ENCODE measurements at places on chromosomes 11 and 22.

GRCh38 chr11:31810779-31811647 lies at the start of gene PAX6:
PAX6 (minus strand) TSS chr11:31811322; CDS start chr11:31806411, 4,911 bp downstream.
- peak; percentile 61 for DNase-seq

DNA sequence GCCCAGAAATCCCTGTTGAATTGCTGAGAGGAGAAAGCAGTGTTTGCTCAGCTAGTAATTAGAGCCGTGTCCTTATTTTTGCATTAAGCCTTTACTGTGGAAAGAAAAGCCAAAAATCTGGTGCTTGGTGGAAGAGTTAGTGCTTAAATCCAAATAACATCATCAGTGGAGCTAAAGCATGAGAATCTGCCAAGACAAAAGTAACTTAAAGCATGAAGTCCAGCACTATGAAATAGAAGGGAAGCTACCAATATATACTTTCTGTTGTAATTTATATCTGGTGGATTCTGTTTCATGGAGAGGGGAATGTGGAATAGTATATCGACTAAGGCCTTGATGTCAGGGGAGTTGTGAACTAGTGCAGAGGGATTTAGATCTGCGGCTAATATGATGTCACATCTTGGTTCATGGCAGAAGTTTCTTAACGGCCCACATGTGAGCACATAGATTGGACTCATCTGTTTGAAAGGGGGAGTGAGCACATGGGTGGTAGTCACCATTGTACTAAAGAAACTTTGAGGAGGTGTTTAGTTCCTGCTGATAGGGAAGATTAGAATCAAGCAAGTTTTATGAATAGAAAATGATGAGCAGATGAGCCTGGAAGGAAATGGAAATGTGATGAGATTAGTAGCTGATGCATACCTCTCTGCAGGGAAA lies 224.4 kb upstream of the MTNR1B start:
- DNase-seq, result no peak

DNA sequence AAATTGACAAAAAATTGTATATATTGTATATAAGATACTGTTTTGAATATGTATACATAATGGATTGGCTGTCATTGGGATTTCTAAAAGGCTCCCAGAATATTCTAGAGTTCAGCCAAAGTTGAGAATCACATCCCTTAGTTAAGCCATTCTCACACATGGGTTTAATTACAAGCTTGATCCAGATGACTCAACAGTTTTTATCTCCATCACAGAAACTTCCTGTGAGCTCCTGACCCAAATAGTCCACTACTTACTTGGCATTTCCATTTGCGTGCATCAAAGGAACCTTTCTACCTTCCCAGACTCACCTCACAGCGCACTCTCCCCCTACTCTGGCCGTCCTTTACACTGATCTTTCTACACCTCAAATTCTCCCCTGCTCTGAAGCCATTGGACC lies 184.8 kb upstream of the ARHGAP20 start:
- DNase-seq, result no peak

GRCh38 chr11:103368145-103368544 lies 258.9 kb downstream of the DYNC2H1 start:
- no peak for DNase-seq

DNA sequence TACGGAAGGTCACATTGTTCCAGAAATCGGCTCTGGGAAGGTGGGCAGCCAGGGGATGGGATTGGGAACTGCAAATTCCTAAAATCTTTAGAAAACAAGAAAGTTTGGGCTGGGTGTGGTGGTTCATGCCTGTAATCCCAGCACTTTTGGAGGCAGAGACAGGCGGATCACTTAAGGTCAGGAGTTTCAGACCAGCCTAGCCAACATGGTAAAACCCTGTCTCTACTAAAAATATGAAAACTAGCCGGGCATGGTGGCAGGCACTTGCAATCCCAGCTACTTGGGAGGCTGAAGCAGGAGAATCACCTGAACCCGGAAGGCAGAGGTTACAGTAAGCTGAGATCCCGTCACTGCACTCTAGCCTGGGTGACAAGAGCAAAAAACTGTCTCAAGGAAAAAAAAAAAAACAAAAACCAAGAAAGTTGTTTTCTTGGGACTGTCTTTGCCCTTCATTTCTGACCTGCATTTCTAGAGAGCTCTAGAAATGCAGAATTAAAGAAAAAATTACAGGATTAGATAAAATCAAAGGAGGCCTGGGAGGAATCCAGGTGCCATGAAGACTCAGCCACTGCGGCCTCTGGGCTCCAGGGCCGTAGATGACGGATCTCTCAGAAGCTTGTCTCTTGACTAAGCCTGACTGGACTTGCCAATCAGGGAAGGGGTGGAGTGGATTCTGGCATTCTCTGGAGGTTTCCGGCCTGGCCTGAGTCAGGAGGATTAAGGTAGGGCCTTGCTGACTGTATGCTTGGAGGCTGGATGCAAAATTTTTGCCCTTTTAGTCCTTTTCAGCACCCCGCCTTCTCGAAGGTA lies 5.3 kb upstream of the MALAT1 start:
- DNase-seq, result no peak

DNA sequence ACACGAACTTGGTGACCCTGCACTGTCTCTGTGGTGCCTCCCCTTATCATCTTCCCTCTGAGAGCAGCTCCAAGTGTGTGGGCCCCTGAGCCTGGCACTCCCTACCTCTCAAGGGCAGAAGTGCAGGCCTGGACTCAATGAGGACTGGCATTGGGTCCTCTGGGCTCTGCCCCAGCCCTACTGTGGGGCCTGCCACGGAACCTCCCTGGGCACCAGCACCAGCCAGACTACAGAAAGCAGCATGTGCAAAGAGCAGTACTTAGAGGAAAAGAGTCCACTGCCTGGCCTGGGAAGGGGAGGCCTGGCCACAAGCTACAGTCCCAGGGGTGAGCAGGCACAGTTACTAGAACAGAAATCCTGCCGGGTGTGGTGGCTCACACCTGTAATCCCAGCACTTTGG lies 222.5 kb downstream of the DSCAML1 start:
- DNase-seq, result no peak

DNA sequence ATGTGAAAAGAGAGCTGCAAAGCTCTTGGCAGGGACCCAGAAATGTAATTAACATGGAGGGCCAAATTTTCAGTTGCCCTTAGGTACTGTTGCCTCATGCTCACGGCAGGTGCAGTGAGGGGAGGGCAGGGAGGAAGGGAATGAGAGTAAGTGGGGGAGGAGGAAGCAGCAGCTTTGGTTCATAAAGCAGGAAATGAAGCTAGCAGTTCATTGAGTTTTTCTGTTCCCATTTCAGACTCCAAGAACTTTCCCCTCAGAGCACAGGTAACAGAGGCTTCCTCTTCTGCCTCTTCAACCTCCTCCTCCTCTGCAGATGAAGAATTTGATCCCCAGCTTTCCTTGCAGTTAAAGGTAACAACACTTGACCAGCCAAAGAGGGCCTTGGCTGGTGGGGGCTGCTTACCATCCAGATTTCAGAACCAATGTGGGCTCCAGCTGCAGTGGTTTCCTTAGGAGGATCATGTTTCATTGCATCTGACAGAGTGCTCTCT lies 57.9 kb upstream of the PARVA start:
- DNase-seq, result peak; percentile 91

DNA sequence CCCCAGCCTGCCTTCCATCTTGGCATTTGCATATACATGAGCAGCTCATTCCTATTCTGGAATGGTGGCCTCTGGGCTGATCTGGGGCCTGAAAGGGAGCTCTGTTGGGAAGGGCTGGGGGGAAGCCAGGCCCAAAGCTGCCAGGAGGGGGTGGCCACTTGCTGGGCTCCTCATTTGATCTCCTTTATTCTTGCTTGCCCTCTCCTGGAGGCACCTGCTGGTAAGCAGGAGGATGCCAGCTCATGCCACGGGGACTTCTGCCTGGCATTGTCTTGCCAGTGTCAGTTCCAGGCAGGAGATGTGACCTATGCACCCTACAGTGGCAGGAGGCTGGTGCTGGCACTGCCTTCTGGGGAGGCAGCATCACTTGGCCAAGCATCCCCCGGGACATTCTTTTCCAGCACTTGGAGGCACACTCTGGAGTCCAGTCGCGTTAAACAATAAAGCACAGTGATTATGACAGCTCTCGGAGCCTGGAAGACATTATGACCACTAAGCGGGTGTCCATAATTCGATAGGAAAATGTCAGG lies 128.3 kb downstream of the NTM start:
- DNase-seq, result no peak

DNA sequence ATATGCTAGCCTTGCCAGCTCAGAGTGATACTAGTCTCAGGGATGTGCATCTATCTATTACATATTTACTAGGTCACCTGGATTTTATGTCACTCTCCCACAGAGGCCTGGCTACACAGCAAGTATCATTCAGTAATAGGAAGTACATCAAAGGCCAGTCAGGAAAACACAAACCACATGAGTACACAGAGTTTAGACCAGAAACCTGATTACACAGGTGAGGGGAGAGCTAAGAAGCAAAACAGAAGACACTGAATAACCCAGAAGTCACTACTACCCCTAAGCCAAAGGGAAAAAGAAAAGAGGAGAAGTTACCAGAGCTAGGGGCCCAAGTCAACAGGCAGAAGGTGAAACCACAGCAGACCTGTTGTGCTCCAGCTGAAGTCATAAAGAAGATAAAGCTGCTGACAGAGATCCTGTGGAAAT lies 13.3 kb downstream of the LPXN start:
- DNase-seq, result no peak

GRCh38 chr11:128790196-128790595 lies 76.9 kb downstream of the KCNJ1 start:
- DNase-seq, result no peak

DNA sequence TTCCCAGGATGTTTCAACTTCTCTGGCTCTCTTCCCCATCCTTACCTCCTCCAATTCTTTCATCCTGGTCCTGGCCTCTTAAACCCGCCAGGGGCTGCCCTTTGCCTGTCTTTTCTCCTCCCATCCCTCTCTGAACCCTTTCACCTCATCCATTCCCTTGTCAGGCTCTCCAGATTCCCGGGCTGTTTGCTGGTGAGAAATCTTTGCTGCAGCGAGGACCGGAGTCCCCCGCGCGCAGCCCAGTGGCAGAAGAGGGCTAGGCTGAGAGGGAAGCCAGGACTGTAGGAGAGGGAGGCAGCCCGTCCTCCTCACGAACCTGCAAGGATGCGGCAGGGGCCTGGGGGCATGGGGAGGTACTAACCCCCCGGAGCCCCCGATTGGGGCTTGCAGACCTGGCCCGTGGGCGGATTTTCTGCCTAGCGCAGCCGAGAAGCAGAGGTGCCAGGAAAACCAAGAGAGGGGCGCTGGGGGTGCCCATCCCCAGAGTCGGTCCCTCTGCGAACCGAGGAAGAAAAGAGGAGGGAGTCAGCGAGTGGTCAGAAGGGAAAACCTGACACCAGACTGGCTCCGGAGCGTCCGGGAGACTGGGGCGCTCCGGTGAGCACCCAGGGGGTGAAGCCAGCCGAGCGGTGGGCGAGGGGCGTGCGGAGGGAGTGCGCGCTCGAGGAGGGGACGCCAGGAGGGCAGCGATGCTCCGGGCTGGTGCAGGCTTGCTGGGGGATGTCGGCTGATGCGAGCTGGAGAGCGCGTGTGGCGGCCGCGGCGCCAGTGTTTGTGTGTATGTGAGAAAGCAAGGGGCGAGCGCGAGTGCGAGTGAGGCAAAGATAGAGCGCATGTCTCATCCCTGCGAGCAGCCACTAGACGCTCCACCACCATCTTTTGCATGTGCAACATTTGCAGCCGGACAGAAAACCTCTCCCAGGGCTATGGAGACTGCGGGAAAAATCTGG lies at the start of gene GRIA4:
TSS of gene GRIA4 (plus strand) at position 242 of the 950 bp plus-strand sequence. CDS start 925 bp downstream, outside the sequence.
- DNase-seq, result peak; percentile 87

GRCh38 chr11:74185285-74185684 lies 14.2 kb downstream of the PPME1 start:
- no peak for DNase-seq

- no peak for DNase-seq
Observed at GRCh38 chr22:17489101-17489500, 74.2 kb upstream of the SLC25A18 start.

DNA sequence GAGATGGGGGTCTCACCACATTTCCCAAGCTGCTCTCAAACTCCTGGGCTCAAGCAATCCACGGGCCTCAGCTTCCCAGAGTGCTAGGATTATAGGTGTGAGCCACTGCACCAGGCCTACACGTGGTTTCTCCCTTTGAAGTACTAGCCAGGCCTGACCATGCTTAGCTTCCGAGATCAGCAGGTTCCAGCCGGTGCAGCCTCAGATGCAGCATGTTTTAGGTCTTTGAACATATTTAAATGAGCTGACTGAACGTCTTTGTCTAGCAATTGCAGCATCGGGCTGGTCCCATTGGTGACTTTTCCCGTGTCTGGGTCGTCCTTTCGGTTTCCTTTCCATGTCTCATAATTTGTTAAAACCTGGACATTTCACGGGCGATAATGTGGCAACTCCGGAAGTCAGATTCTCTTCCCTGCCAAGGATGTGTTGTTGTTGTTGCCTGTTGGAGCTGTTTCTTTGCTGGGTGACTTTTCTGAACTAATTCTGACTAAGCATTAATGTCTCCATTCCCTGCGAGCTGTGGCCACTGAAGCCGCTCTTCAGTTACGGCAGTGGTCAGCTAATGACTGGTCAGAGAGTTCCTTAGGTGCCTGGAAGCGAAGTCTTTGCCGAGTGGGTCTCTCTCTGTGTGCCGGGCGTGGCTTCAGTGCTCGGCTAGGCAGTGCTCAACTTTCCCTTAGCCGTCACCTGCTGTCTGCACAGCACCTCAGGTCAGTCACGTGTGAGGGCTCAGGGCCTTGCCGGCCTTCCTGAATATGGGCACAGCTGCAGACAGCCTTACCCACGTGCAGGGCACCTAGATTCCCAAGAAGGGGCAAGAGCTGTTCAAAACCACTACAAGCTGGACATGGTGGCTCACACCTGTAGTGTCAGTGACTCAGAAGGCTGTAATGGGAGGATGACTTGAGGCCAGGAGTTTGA lies 3.8 kb upstream of the CYP2D6 start:
- no peak for DNase-seq

- peak; percentile 56 for DNase-seq
Observed at GRCh38 chr22:27405672-27406388, 395.7 kb downstream of the MN1 start.

DNA sequence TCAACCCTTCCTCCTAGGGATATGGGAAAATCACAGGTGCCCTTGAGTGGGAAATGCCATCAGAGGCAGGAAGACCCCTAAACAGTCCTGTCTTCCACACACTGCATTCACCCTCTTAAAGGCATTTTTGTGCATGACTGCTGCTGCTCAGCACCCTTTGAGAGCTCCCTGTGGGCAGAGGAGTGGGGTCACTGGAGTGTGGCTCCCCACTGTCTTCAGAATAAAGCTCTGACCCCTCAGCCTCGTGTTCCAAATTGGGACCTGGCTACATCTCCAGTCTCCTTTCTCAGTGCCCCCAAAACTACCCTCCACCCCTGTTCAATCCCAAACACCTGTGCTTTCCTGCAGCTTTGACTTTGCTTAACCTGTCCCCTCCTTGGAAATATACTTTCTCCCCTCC lies 46.6 kb downstream of the CHRDL2 start:
- DNase-seq, result no peak
